NCI-H1417 treated with DMSO at 0.1 percent for 48 hours (cell line): ENCODE measurements at places on chromosomes 5 and 9.

GRCh38 chr9:131867611-131868192 lies 127.8 kb upstream of the RAPGEF1 start:
- no peak for DNase-seq

DNA sequence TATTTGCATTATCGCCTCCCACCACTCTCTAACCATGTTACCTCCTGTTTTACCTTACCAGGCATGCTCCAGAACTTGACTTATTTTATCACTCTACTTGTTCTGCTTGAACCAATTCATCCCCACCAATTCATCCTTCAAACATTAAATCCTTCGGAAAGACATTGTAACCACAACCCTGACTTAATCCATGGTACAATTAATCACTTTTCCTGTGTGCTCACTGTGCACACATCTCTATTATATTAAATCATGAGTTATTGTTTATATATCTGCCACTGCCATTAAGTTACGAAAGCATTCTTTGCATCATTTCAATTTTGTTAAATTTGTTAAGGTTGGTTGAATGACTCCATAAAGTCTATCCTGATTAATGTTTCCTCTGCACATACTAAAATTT lies 7.4 kb upstream of the C5orf46 start:
- DNase-seq: no peak

DNA sequence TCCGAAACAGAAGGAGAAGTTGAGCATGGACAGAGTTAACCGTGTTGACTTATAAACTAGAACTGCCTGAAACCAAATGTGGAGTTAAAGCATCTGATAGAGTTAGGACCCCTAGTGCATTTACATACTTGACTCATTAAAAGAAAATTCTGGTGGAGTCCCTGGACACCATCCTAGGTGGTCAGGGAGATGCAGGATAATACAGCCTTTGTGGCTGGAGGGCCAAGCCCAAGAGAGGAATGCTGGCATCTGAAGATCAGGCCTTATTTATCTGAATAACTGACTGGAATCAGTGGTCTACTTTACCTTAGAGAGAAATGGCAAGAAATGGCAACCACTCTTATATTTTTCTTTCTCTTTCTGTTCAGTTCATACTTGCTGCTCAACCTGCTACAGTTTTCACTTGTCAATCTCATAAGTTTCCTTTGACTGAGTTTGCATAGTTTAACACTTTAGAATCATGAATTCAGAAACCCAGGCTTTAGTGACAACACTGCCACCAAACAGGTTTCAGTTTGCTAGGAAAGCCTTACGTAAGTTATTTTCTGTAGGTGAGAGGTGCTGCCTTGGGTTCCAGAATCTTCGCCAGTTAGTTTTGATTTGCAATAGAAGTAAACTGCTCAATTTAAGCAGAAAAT lies 10.2 kb downstream of the CMYA5 start:
- DNase-seq: no peak

DNA sequence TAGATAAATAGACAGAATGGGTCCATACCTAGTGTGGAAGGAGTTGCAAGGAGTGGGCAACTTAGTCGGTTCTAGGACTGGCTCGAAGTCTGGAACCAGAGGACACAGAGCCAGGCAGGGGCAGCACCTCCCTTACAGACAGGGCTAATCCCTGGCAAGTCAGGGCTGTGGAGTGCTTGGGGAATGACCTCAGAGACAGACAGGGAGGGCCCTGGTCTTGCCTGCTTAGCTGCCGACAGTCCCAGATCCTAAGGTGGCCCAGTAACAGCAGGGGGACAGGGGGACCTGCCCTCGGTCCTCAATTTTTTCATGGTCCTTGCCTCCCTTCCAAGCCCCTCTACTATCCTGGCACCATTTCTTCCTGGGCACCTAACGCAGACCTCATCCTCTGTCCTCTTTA lies 222.4 kb upstream of the TNC start:
- no peak for DNase-seq

- DNase-seq: no peak
Measured at GRCh38 chr9:109286981-109287380, 33.9 kb downstream of the EPB41L4B start.

- no peak for DNase-seq
Measured at GRCh38 chr5:54187694-54188093, 122.7 kb downstream of the ARL15 start.

GRCh38 chr5:181200816-181201215 lies 4.2 kb downstream of the TRIM7 start:
- DNase-seq: no peak

GRCh38 chr9:83056911-83057310 lies 6.0 kb downstream of the RASEF start:
- DNase-seq: no peak

GRCh38 chr5:592158-592557 lies 20.0 kb upstream of the CEP72 start:
- DNase-seq: no peak

DNA sequence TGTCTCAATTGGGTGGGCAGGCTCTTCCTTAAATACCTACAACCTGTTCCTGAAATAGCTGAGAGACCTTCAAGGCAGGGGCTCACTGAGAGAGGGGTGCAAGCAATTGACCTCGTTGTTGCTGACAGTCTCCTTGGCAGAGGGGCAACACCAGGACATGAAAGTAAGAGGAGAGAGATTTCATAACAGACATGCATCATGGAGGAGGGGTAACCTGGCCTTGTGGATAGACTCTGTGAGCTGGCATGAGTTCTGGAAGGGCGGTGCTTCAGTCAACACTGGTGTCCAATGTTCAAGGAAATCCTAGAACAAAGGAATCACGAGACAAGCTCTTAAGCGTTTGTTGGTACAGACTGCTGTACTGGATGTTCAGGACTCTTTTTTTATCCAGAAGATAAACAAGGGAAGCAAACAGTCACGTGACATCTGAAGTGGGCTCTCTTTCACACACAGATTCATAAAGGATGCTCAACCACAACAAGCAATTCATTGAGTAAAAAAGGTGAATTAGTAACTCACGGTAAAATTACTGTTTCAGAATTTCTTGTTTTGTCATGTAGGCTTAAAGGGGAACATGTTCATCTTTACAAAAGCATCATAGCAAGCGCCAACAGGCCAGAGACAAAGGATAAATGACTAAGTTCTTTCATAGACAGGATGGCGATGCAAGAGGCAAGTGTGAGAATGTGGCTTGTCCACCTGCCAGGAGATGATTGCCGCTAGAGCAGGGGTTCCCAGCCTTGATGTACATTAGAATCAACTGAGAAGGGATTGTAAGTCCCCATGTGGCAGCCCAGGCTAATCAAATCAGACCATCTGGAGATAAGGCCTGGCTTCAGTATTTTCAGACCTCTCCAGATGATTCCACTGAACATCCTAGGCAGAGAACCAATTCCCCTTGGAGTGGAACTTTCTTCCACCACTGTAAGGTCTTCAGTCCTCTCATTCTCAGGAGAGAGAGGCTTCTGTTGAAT lies 20.7 kb downstream of the ANKRA2 start:
- DNase-seq: peak; percentile 1

DNA sequence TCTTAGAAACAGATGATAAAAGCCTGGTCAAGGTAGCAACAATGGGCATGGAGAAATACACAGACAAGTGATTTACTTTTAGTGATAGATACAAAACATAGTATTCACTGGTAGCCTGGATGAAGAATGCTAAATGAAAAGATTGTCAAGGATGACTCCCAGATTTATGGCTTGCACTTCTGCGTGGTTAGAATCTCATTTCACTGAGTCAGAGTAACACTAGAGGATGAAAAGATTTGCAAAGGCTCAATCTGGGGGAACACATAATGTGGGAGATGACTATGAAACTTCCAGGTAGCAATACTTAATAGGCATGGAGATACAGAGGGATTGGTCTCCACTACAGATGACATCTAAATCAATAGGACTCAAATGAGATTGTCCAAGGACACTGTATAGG lies 38.4 kb downstream of the AGTPBP1 start:
- no peak for DNase-seq

GRCh38 chr5:74761241-74761640 lies 5.7 kb downstream of the GFM2 start:
- no peak for DNase-seq

GRCh38 chr5:168188182-168188581 lies 103.3 kb upstream of the WWC1 start:
- no peak for DNase-seq

DNA sequence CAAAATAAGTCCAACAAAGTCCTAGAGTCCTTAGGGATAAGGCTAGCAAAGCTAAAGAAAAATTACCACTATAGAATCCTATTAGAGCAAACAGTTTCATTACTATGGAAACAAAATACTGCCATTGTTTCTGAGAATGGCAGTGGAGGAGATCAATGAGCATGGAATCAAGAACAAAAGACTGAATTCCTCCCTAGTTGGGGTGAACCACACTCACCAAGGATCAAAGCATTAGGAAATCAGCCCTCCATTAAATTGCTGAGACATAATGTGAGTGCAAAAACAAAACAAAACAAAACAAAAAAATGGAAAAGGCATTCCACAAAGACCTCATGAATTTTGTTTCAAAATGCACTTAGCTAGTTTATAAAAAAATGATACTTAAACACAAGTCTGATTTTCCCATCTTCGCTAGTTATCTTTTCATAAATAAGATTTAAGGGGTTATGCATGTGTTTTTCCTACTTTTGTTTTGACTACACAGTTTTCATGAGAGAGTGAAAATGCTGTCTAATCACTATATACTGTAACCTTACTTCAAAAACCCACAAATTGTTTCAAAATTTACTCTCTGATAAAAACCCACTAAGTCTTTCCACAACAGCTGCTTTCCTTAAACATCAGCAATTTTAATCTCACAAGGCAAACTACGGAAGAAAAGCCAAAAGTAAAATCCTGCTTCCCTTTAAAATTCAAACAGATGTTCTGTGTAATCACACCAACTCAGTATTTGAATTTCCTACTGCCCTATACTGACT lies 9.7 kb downstream of the SERINC5 start:
- no peak for DNase-seq

DNA sequence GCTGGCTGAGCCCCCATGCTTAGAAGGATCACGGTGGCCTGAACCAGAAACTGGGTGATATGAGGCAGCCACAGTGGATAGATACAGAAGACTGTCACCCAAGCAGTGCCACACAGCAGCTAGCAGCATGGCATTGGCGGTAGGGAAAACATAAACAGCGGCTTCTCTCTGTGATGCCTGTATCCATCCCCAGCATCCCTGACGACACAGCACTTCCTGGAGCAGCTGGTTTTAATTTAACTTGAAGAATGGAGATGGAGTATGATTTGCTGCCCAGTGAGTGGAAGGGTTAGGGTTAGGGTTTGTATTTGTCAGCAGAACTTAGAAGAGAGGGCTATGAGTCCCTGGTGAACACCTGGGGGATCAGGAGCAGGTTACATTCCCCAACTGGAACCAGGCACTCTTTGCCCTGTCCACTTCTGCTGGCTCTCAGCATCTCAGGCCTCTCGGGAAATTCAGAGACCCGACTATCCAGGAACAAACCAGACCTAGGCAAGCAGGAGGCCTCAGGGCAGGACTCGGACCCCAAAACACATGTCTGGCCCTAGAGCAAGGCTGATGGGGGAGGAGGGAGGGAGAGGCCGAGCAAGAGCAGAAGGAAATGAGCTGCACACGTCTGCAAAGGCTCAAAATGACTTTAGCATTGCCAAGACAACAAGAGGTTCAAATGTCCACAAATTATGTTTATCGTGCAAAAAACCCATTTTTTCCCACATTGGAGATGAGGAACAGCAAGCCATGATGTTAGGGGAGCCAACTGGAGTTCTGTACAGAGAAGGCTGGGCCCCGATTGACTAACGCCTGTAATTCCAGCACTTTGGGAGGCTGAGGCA lies 6.5 kb upstream of the GGTA1 start:
- no peak for DNase-seq

- no peak for DNase-seq
Measured at GRCh38 chr5:95857185-95857945, 34.8 kb upstream of the GLRX start.

DNA sequence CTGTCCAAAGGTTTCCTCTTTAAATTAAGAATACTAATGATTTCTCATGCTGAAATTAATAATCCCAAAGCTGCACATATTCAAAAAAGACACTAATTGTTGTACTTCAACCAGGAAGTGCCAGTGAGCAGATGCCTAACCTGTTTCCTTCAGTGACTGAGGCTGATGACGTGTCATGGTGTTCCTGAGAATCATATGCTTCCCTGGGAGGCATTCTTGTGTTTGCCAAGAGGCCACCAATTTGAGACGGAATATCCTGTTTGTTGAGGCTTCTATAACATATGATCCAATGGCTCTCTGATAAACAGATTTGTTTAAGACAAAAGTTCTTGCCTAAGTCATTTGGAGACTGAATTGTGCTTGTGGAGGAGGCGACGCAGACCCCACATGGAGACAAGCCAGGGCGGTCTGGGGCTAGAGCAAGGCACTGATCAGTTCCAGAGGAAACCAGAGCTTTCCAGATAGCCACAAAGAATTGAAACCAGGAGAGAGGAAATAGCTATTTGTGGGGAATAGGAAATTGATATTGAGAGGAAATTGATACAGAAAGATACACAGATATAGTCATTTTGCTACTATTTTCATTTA lies 66.4 kb upstream of the ZNF608 start:
- DNase-seq: no peak

DNA sequence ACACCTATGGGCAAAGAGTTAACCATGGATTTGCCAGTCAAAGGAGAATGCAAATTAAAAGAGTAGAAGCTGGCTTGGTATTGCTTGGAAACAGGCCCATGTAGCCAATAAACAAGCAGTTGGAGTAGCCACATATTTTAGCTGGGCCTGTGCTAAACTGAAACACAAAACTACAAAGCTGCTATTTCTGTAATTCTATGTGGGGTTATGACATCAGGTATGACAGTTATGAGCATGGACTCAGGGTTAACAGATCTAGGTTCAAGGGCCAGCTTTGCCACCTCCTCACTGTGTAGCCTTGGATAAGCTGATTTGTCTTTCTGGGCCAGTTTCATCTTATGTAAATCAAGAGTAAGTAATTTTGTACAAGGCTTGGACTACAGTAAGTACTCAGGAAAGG lies 142.7 kb downstream of the PIP5K1B start:
- no peak for DNase-seq

DNA sequence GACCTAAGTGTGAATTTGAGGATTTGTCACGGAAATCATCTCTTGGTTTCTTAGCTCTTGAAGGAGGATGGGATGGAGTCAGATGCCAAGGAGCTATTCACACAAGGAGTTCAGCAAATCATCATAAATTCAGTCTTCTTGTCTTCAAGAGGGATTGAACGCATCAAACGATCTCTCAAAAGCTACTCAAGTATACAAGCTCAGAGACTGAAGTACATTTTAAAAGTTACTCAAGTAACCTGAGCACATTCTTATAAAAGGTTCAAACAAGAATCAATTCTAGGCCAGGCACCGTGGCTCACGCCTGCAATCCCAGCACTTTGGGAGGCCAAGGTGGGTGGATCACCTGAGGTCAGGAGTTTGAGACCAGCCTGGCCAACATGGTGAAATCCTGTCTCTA lies 21.1 kb upstream of the GOLPH3 start:
- DNase-seq: no peak

- no peak for DNase-seq
Measured at GRCh38 chr5:96789794-96790330, 17.9 kb downstream of the ERAP1 start.
